SK-N-MC (cell line): ENCODE measurements at places on chromosomes 7 and 10.

GRCh38 chr7:115676080-115676479, 354.5 kb downstream of the TFEC start:
- peak; percentile 73 for DNase-seq

- DNase-seq = no peak
Measured at GRCh38 chr7:118239014-118239413, 14.5 kb downstream of the ANKRD7 start.

- DNase-seq = no peak
Measured at GRCh38 chr7:131511071-131511470, 45.4 kb downstream of the PODXL start.

DNA sequence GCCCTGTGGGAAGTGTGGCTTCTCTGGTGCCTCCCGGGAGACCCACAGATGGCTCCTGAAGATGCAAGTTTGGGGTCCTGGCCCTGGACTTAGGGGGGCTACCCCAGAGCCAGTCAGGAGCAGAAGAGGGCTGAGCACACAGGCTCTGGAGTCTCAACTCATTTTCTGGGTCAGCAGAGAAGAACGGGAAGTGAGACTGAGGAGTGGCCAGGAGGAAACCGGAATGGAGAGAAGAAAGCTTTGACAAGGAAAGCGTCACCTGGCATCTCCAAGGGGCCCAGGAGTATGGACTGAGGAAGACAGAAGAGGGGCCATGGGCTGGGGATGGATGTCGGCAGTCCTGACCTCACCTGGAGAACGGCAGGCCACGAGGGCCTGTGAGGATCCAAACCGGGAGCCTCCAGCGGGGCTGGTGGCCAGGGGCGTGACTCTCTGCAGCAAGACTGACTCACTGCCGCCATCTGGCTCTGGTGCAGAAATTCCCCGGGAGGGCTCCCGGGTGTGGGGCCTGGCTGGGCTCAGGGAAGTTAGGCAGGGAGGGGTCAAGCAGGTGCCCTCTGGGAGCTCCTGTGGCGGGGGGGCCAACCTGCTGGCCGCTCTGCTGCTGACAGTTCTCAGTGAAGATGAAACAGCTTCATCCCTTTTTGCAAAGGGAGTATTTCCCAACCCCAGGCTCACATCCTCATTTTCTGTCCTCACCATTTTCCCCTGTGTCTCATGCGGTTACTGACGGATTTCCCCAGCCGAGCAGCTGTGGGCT, 23.6 kb downstream of the DAGLB start:
- no peak for DNase-seq

- no peak for DNase-seq
Measured at GRCh38 chr7:47610506-47611044, 28.7 kb upstream of the TNS3 start.

GRCh38 chr10:57689596-57690297, 577.9 kb downstream of the IPMK start:
- DNase-seq = no peak

GRCh38 chr10:114544045-114544659, 113.9 kb downstream of the ABLIM1 start:
- DNase-seq = no peak

- DNase-seq = no peak
Measured at GRCh38 chr10:45239642-45240041, 75.8 kb downstream of the OR13A1 start.

DNA sequence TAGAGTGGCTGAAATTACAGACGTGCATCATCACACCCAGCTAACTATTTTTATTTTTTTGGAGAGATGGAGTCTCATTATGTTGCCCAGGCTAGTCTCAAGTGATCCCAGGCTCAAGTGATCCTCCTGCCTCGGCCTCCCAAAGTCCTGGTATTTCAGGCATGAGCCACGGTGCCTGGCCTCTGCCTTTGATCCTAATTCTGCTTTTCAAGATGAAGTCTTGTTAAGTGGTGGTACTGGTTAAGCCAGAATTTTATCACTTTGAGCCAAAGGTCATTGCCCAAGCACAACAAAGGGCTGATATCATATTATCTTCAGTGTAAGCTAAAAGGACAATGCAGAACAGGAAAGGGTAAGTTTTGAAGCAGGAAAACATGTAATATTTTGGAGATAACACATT, 64.2 kb downstream of the MYOF start:
- DNase-seq = no peak

DNA sequence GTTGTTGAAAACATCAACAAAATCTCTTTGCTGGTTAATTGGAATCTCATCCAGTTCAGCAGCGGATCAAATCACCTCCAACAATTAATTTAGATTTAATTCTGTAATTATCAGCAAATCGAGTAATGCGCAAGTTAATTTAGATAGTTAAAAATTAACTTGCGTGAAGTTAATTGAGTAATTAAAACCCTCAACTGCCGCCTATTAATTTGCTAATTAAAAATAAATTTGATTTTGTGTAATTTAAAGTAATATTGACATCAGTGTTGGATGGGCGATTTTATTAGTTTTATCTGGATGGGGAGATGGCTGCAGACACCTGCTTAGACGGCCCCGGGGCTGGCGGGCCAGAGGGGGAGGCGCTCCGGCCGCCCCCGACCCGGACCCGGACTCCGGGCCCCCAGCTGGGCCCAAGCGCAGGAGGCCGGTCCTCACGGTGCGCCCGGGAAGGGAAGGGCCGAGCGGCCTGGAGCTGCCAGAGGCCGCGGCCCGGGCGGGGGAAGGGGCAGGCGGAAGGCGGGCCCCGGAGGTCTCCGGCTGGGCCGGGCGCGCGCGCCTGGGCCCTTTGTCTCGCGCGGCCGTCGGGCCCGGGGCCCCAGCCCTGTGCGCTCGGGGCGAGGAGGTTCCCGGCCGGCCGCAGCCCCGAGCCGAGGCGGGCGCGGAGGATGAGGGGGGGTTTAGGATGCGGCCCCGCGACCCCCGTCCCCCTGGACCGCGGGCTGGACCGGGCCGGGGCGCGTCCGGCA, 3.3 kb upstream of the UNCX start:
- no peak for DNase-seq

DNA sequence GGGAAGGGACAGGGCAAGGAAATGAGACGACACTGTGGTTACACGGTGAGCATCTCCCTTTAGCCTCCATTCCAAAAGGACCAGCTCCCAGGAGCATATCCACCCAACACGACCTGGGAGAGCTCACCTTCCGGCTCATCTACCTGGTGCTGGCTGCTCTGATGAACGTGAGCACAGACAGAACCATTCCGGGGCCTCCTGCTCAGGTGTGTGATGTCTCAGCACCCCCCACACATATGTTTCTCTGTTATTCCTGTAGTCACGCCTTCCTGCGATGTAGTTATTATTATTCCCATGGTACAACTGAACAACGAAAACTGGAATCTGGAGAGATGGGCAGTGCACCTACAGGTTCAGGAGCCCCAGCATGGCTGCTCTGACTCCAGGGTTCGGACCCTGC, 20.5 kb upstream of the GPR26 start:
- no peak for DNase-seq

- no peak for DNase-seq
Measured at GRCh38 chr7:25314731-25315267, 86.5 kb upstream of the NPVF start.

- DNase-seq = no peak
Measured at GRCh38 chr10:58743466-58744115, 230.9 kb downstream of the BICC1 start.

DNA sequence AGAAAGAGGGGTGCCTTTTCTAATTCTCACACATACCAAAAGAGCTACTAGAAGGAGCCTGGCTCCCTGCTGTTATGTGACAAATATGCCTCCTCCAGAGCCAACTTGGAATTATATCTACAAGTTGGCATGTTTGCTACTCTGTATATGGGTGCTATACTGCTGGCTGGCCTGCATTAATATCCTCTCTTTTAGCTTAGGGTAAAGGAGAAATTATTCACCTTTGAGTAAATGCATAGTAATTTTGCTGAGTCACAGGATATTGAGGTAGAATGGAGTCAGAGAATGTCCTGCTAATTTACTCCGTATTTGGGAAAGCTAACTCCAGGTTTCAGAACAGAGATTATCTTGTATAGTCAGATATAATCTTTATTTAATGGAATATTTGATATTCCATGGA, 24.2 kb upstream of the LIPN start:
- no peak for DNase-seq

DNA sequence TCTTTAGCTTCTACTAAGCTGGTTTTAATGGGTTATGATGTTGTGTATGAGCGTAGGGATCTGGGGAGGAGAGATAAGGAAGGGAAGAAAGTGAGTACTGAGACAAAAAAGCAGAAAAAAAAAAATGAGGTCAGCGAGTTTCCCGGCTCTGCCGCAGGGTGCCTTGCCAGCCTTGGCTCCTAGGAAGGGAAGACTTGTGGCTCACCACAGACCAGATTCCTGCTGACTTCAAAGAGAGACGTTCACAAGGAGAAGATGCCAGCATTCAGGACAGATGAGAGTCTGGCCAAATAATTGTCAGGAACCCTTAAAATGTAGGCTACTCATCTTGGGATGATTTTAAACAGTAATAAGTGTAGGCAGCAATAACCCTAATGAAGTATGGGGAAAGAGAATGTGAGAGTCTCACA, 11.4 kb upstream of the FAS start:
- no peak for DNase-seq

DNA sequence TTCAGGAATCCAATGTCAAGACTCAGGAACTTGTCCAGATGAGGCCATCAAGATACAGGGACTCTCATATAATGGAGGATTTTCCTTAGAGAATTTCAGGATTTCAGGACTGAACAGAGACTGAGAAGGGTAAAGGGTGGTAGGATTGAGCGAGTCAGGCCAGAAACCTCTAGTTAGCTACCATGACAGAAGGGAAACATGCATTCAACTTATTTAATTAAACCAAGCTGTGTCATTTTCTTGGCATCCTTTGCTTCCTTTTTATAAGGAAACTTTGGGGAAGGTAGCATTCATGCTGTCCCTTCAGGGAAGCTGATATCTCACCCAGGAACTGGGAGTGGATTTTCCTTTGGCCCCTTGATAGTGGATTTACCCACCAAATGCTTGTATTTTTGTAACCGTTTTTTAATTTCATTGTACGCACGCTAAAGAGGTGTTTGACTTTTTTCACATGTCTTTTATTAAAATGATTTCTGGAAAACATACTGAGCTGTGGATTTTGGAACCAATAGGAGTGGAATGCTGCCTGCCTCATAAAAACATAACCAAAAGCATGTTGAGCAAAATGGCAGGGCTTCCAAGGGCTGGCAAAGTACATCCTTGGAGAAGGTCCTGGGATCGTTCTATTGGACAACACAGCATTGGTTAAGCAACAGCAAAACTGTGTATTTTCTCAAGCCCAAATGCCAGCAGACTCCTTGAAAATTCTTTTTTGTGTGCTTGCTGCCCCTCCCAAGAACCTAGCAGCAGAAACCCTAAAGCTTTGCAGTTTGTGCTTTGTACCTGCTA, 104.5 kb downstream of the CXCL12 start:
- DNase-seq = no peak

DNA sequence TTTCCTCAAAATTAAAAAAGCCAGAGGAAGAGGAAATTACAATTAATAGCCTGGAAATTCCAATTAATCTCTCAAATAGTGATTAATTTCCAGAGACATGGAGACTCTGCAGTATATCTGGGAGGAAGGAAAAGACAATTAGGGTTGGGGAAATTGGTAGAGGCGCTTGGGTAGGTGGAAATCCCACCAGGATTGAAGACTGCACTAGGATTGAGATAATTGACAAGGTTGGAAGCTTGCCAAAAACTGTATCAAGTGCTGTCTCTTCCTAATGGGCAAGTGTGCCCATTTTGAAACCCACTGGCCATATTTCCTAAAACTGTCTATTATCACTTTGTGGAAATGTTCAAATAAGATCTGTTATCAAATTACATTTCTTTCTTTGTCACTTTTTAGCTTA, 21.6 kb downstream of the CHN2 start:
- DNase-seq = no peak

- no peak for DNase-seq
Measured at GRCh38 chr10:72702868-72703581, 11.1 kb downstream of the MCU start.

DNA sequence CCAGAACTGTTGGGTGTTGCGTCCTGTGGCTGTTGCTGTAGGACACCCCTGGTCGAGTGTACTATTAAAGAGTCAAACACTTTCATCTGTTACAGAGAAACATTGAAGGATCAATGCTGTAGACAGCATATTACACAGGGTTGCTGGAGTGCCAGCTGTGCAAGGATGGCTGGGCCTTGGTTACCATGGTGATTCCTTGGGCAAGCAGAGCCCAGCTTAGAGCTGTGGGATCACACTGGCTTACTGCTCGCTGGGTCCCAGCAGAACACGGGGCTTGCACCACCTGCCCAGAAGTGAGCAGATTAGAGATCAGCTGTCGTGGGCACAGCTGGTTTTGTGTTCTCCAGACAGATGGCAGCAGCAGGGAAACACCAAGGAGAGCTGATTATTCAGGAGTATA, 76.0 kb downstream of the GPR141 start:
- no peak for DNase-seq

GRCh38 chr7:784971-785370, 47.3 kb upstream of the SUN1 start:
- no peak for DNase-seq

- DNase-seq = no peak
Measured at GRCh38 chr7:75817116-75817515, 3.5 kb upstream of the CCL24 start.

DNA sequence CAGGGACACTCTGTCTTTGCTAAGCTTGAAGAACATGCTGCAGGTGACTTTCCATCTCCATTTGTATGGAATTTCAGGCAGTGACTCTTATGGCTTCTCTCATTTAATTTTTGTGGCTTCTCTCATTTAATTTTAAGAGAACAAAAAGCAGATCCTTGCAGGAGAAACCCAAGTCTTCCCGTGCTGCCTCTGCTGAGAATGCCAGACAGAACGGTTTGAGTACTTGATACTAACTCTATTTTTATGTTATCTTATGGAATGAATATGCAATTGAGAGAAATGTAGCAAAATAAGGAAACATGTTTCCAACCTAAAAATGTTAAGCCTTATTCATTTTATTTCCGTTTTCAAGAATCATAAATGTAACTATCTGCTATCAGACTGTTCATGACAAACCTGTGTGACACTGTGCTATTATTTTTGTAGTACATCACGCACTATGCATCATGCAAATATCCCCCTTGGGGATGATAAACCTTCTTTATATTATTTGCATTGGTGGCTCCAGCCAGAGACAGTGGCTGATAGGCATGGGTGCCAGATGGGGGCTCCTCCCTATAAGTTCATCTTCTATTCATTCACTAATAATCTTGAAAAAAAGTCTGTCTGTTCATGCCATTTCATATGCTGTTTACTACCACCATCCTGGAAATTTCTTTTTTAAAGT, 6.9 kb upstream of the RAPGEF5 start:
- DNase-seq = no peak
